ENCODE measurements at places on chromosomes 16 and 17.

GRCh38 chr16:85550953-85551924 is 61.9 kb upstream of the GSE1 start:
- DNase-seq, result no peak

GRCh38 chr16:72978212-72978611 is 69.7 kb downstream of the ZFHX3 start:
- DNase-seq, result no peak

DNA sequence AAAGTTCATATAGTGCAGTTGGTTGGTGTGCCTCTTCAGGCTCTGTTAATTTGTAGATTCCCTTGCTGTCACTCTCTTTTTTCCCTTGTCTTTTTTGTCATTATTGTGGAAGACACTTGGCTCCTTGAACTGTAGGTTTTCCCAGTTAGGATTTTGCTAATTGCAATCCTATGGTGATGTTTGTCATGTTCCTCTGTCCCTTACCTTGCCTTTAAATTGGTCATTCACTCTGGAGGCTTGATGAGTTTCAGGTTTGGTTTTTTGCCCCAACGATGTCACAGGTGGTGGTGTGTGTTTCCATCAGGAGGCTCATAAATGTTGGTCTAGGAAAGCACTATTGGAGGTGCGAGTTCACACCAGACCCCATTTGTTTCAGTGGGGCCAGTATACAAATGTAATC is 383.7 kb downstream of the SNX29 start:
- DNase-seq, result no peak

DNA sequence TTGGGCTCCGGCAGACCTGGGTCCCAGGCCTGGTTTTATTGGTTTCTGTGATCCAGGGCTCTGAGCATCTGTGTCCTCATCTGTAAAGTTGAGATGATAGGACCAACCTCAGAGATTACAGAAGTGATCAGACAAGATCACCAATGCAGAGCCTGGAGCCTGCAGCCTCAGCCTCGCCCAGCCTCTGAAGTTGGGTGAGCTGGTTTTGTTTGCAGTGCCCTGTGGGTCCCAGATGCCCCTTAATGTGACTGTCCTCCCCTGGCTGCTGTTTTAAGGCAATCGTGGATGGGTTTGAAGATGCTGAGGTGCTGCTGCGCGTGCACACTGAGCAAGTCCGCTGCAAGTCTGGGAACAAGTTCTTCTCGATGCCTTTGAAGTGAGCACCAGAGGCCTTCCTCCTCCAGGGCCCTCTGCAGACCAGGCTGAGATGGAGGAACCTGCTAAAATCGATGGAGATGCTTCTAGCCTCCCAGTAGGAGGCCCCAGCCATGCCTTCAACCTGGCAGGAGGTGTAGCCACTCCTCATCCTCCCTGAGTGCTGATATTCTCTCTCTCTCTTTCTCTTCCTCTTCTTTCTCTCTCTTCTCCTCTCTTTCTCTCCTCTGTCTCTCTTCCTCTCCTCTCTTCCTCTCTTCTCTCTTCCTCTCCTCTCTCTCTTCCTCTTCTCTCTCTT is 5.6 kb upstream of the MMP15 start:
- no peak for DNase-seq

DNA sequence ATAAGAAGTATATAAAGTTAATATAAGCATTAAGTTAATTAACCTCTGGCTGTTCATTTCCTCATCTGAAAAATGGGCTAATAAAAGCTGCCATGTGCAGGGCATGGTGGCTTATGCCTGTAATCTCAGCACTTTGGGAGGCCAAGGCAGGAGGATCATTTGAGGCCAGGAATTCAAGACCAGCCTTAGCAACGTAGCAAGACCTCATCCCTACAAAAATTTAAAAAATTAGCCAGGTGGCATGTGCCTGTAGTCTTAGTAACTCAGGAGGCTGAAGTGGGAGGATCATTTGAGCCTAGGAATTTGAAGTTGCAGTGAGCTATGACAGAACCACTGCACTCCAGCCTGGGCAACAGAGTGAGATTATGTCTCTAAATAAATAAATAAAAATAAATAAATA is 40.6 kb upstream of the MMD start:
- no peak for DNase-seq

DNA sequence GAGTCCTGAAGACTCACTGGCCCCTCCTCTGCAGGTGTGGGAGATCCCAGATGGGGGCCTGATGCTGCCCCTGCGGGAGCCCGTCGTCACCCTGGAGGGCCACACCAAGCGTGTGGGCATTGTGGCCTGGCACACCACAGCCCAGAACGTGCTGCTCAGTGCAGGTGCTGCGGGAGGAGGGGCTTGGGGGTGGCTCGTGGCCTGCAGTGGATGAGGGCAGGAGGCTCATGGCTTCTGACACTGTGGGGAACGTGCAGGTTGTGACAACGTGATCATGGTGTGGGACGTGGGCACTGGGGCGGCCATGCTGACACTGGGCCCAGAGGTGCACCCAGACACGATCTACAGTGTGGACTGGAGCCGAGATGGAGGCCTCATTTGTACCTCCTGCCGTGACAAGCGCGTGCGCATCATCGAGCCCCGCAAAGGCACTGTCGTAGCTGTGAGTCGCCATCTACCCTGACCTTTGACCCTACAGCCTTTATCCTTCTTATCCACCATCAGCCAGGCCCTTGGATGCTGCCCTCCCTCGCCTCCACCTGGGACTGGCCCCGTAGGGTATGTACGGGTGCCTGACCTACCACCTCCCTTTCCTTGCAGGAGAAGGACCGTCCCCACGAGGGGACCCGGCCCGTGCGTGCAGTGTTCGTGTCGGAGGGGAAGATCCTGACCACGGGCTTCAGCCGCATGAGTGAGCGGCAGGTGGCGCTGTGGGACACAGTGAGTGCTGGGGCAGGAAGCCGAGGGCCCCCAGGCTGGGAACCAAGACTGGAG is 3.6 kb downstream of the CORO1A start:
- peak; percentile 59 for DNase-seq

- DNase-seq, result no peak
Observed at GRCh38 chr16:52254746-52255145, 292.2 kb downstream of the TOX3 start.

DNA sequence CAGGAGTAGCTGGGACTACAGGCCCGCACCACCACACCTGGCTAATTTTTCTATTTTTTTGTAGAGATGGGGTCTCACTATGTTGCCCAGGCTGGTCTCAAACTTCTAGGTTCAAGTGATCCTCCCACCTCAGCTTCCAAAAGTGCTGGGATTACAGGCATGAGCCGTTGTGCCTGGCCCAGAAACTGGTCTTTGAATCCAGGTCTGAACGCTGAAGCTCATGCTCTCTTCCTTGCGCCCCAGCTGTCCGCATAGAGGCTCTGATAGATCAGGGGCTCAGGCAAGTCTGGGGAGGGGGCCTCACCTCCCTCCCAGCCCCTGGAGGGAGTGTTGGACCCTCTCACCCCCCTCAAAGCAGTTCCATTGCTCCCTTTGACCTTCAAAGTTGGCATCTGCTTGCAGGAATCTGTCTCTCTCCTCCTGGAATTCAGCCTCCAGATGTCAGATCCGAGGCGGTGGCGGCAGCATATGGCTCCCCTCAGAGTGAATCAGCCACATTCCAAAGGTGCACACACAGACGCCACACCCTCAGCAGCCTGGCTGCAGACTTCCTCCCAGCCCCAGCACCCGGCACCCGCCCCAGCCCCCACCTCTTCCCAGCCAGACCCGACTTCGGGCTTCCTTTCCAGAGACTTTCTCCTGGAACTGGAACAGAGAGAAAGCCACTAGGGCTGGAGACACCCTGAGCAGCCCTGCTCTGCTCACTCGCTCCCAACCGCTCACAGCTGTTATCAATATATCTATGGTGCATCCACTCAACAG is 16.9 kb upstream of the GLIS2 start:
- peak; percentile 87 for DNase-seq

- no peak for DNase-seq
Observed at GRCh38 chr17:56978441-56979090, 635 bp downstream of the SCPEP1 start.

DNA sequence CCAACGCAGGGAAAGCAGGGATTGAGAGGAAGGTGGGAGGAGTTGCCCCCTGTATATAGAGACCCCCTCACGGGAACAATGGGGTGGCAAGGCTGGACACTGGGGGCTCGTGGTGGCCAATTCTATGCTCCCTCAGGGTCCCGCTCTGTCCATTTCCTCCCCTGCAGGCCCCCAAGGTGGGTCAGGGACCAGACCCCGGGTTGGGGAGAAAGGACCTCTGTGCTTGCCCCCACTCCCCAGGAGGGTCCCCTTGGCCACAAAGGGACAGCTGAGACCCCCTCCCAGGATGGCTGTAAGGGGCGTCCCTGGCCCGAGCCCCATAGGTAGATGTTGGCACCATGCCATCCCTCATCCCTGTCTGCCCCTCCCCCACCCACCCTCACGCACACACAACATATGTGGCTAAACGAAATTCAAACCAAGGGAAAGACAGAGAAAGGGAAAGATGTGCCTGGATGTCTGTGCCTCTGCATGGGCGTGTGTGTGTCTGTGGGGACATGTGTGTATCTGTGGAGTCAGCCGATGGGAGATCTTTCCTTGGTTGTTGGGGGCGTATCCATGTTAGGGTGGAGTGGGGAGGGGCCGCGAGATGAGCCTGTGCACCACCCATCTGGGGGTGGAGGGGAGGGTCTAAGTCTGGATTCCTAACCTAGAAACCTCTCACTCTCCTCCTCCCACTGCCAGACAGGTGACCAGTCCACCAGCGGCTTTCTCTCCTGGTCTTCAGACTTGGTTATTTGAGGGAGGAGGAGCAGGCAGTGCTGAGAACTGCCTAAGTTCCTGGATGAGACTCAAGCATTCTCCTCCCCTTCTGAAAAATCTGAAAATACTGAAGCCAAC is 642 bp upstream of the NEUROD2 start:
- DNase-seq, result no peak

GRCh38 chr17:50601823-50602375 is 32.8 kb upstream of the ABCC3 start:
- no peak for DNase-seq

- DNase-seq, result no peak
Observed at GRCh38 chr17:78411241-78411857, 32.9 kb downstream of the PGS1 start.

- DNase-seq, result no peak
Observed at GRCh38 chr17:44318077-44318892, 6.3 kb downstream of the SLC25A39 start.

DNA sequence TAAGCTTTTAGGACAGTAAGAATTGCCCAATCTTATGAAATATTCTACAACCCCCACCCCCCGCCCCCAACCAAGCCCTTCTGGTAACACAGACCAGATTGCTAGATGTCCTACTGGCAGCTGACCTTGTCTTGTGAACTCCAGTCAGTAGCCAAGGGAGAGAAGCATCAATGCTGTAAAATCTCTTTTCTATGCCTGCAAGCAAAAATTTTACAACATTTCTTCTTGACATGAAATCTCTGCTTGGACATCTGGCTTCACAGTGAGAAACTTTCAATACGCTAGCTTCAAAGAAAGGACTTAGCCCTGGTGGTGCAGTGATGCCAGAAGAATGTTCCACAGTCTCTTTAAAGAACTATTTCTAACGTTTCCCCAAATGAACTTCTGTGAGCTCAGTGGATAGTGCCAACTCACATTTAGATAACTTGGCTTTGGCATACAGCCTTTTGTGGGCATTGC is 169.3 kb upstream of the AXIN2 start:
- no peak for DNase-seq

- no peak for DNase-seq
Observed at GRCh38 chr17:10435096-10435495, 13.3 kb upstream of the MYH8 start.

DNA sequence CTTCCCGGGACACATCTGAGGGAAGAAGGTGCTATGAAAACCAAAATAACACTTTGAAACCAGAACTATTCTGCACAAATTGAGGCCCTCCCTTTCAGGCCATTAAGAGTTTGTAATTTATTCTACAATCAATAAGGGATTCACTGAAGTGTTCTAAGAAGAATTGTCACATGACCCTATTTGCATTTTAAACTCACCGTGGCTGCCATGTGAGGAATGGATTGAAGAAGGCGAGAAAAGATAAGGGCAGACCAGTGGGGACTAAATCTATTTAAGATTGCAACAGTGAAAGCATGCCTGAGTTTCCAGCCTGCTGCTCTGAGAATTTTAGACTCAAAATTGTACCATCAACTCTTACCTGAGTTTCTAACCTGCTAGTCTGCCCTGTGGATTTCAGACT is 408.8 kb upstream of the SALL1 start:
- no peak for DNase-seq

- DNase-seq, result no peak
Observed at GRCh38 chr16:69880640-69881133, 70.4 kb upstream of the CLEC18A start.

- DNase-seq, result no peak
Observed at GRCh38 chr17:57773557-57773956, 28.5 kb upstream of the CCDC182 start.

- DNase-seq, result no peak
Observed at GRCh38 chr17:45070809-45071208, 9.7 kb downstream of the NMT1 start.

DNA sequence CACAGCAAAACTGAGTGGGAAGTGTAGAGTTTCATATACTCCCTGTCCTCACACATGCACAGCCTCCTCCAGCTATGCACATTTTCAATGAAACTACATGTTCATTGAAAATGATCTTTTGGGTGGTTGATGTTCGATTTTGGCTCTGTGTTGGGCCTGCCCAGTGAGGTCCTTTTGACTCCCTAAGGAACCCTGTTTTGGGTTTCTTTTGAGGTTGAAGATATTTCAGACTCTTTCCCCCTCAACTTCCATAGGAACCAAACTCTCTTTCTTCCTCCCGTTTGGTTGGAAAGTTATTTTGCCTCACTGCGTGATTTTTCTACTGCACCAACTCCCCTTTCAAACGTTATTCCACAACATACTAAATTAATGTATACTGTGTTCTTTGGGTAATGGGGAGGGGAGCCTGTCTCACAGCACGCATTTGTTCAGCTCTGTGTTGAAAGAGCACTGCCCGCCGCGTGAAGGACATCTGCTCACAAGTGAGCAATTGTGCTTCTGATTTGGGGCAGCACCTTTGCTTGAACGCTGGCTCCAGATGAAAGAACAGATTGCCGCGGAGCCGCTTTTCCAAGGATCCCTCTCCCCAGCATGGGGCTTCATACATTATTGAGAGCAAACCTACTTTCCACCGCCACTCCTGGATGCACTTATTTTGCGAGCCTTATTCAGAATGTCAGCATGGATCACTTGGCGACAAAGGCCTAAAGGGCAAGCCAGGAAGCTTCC is 385.9 kb downstream of the WWOX start:
- no peak for DNase-seq

DNA sequence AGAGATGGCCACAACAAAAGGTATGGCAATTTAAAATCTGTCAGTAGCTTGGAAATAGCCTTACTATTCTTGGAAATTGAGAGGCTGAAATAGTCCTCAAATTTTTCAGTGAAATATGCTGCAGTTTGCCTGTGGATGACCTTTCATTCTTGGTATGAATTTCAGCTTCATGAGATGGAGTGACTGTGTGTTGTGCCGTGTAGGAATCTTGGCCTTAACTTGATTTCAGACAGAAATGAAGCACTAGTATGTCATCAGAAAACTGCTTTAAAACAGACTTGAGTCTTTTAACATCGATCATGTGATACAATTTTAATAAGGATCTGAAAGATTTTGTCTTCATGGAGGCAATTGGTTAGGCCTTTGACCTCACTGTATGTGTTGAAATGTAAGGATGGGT is 247.2 kb downstream of the CNTNAP4 start:
- DNase-seq, result no peak
